ENCODE measurements at places on chromosomes 2 and 18.

DNA sequence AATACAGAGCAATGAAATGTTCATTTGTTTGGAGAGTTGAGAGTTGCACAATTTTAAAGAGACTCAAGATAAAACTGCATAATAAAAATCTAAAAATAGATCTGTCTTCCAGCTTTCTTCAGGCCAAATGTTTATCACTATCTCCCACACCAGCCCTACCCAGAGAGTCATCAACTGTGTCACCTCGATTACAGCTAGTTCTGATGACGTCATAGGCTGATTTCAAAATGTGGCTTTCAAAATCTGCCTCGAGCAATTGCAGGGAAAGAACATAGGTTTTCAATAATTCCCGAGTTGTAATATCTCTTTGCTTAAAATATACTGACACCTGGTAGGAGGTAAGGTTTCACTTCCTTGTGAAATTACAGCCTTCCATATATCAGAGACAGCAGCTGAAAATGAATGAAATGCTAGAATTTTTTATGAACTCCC lies 677.6 kb upstream of the ID2 start:
- peak; percentile 95 for DNase-seq

DNA sequence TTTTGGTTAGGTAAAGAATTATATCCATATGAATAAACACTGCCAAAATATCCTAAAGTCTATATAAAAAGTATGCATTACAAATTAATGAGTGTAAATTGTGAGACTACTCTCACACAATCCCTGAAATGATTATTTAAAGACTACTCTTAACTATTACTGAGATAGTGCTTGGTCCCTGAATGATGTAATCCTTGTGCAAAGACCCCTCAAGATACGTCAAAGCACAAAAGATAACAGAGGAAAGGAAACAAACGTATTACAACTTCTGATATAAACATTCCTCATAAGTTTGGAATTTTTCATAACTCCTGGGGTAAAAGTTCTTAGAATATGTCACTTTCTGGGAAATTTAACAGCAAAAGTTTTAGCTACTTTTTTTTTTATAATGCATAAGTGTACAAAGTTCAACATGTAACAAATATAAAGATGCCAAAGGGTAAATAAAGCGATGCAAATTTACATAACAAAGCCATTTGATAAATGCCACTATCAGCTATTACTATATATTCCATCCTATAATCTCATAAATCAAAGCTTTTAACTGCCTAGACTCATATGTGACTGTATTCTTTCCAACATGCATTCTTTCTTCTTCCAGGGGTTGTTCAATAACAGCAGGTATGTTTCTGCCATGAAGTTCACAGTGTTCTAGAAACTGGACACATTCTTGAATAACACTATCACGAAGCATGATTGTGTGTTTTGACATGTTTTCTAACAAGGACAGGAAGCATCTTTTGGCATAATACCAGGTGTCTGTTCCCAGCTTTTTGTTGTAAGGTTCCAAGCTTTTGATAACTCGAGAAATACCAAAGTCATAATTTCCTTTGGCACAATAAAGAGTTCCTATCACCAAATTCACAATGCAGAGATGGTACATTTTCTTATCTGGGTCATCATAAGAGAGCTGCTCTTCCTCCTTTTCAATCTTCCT lies 158.0 kb downstream of the AGPS start:
- DNase-seq: no peak

DNA sequence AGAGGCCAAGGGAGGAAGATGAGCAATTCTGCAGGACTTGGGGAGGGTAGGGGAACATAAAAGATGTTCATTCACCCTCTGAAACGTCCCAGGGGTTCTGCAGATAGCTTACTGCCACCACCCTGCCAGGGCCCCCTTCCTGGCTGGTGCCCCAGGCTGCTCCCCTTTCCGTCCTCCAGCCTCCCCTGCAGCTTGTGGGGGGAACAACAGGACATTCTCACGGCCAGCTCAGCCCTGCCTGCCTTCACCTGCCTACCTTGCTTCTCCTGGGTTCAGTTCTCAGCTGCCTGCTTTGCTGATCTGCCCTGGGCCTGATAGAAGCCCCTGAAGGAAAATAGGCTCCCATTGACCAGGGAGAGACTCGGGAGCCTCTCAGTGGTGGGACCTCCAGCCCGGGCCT lies 251.1 kb downstream of the CELF4 start:
- DNase-seq: no peak

DNA sequence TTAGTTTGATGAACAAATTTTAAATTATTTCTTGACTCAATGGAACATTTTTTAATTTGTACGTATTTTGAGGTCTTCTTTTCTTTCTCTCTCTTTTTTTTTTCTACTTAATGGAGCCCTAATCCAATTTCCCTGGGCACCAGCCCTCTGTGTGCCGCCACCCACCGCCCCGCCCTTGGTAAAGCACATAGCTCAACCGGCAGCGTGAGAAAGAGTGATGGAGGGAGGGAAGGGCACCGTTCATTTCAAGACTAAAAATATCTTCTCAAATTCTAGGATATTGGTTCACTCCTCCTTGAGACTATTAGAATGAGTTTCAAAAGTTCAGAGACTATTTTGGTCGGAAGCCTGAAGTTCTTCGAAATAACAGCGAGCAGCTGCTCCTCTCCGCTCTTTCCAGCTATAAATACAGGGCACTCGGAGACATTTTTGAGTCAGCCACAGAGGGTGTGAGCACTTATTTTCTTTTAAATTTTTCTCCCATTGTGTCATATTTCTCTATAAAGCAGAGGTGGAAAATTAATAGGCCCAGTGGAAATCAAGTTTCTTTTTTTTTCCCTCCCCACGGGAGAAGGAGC lies 731.7 kb upstream of the ID2 start:
- no peak for DNase-seq

DNA sequence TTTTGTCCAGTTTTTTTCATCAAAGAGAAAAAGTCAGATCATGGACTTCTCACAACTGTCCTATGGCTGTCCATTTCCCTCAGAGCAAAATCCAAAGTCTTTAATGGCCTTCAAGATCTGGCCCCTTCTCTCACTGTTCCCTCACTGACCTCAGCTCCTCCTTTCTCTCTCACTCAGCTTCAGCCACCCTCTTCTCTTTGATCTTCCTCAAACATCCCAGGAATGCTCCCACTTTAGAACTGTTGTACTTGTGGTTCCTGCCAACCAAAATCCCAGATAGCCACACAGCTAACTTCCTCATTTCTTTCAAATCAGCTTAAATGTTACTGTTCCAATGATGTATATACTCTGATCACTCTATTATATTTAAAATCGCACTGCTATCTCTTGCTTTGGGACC lies 82.9 kb downstream of the NUP35 start:
- DNase-seq: no peak

DNA sequence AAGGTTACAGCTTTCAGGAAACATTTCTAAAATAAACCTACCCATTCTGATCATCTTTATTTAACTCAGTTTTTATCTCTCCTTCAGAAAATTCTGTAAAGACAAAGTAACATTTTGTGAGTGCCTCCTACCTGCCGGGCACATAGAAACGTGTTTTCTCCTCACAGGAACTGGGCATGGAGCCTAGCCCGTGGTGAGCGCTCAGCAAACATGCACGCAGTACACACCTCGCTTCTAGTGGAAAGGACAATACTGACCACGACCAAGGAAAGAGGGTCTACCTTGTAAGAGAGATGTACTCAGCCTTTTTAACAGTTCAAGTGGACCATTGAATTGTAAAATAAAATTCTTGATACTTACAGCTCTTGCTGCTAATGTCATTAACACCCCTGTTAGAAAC lies 24.8 kb upstream of the KIDINS220 start:
- no peak for DNase-seq

GRCh38 chr18:25896956-25897355 lies 193.5 kb downstream of the SS18 start:
- DNase-seq: no peak

GRCh38 chr2:36376319-36376765 lies 20.8 kb downstream of the CRIM1 start:
- no peak for DNase-seq

DNA sequence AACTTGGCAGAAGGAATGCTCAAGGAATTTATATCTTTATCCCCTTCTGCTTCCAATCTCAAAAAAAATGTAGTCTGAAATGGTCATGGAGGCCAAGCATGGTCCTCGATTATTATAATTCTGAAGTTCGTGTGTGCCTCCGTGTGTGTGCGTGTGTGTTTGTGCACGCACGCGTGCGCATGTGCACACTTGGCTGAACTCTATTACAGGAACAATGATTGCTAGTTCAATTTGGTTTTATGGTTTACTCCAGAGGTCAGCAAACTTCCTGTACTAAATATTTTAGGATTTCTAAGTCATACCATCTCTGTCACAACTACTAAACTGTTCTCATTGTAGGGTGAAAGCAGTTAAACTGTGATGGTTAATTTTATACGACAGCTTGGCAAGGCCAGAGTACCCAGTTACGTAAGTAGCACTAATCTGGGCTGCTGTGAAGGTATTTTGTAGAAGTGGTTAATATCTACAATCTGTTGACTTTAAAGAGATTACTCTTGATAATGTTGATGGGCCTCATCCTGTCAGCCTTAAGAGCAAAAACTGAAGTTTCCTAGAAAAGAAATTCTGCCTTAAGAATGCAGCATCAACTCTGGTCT lies 5.8 kb upstream of the MARCHF7 start:
- DNase-seq: no peak

DNA sequence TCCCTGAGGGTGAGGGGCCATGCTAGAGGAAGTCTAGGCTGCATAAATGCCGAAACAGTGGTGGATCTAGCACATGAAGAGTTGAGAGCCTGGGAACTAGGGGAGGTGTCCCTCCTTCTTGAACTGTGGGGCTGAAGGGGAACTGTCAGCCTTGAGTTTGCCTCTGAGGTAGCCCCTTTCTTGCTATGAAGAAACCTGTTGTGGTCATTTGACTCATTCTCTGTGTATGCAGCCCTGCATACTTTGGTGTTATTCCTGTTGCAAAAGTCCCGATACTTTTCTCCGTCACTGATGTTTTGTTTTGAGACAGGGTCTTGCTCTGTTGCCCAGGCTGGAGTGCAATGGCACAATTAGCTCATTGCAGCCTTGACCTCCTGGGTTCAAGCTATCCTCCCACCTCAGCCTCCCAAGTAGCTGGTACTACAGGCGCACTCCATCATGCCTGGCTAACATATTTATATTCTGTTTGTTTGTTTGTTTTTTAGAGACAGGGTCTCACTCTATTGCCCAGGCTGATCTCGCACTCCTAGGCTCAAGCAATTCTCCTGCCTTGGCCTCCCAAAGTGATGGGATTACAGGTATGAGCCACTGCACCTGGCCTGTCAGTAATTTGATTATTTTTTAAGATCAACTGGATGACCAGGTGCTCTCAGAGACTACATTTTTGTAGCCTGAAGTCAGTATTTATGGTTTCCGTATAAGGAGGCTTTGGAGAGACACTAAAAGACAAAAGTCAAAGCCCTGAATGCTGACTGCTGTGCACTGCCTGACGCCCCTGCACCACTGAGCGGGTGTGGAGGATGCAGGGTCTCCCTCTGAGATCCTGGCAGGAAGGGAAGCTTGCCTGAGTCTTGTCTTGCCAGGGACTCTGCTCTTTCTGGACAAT lies 126.0 kb upstream of the MSH6 start:
- DNase-seq: no peak

- no peak for DNase-seq
Measured at GRCh38 chr2:132255714-132256113, 94.0 kb upstream of the ANKRD30BL start.

GRCh38 chr2:33135645-33136044 lies 188.9 kb downstream of the LTBP1 start:
- no peak for DNase-seq

- DNase-seq: no peak
Measured at GRCh38 chr2:119678021-119678656, 862 bp upstream of the TMEM177 start.

GRCh38 chr2:47688561-47688960 lies 94.4 kb upstream of the MSH6 start:
- DNase-seq: no peak

DNA sequence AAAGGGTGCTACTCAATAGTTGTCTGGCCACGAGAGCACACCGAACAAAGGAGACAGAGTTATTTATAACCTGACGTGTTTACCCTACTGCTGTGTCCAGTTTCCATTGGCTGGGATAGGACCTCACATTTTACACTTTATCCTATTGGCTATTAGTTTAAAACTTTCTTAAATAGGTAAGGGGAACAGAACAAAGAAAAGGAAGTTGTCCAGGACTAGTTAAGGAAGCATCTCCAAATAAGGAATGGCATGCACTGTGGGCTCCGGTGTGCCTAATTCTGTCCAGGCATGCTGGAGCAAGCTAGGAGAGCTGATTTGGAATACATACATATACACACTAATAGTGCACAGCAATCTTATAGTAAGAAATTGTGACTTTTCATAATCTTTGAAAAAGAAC lies 72.2 kb downstream of the CAB39 start:
- no peak for DNase-seq

DNA sequence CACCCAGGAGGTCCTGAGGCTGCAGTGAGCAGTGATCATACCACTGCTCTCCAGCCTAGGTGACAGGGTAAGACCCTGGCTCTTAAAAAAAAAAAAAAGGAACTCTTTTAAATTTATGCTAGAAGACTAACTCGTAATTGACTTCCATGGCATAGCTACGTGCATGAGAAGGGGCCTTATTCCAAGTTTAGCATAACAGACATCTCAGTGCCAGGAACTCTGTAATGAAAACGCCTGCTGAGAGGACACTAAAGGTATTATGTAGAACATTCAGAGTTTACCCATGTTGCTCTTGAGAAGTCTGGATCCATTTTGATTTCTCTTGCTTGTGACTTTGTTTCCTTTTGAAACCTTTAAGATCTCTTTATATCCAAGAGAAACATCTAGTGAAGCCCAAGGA lies 276.0 kb downstream of the ZNF407 start:
- DNase-seq: no peak

DNA sequence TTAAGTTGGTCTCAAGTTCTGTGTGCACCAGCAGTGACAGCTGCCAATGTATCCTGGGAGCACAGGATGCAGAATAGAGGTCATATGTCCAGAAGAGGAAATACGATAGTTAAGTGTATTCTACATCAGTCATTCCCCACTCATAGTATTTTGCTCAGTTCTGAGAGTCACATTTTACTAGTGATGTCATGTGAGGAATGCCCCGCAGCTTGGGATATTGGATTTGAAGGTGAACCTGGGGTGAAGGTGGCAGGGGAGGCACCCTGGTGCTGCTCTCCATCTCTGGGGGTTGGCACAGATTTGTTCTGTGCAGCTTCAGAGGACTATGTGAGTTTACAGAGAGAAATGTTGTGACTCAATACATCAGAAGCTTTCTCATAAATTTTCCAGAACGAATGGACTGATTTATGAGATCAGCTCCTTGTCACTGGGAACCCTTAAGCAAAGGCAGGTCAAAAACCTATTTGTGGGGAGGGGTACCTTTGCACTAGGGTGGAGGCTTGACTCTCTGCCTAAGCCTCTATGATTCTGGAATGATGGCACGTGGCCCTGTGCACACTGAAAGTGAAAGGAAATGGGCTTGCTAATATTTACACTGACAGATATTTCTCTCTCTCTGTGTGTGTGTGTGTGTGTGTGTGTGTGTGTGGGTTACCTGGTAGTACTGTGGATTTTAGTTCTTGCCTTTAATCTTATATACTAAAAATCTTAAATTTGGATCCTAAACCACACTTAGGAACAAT lies 95.9 kb downstream of the NEB start:
- DNase-seq: peak; percentile 20

DNA sequence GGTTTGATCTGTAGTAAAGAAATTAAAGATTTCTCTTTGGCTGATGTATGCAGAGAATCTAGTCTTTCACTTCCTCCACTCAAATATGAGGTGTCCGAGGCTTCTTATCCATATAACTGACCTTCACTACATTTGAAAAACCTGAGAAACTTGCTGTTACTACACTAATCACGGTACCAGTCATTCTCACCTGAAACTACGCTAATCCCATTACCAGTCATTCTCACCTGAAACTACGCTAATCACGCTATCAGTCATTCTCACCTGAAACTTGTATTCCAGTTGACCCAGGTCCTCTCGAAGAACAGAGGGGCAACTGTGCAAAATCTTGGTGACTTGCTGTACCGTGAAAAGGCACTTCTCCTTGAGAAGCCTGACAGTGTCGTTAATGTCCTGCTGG lies 5.1 kb downstream of the MTERF4 start:
- DNase-seq: no peak

All from inflammatory macrophage treated with lipopolysaccharide for 4 hours (primary cell).